ENCODE measurements at places on chromosomes 3 and 15.
A peak's percentile ranks its signal among the peaks of the same experiment; 100 is the strongest.

- no peak for DNase-seq
Measured at GRCh38 chr3:44983484-44983941, 7.5 kb downstream of the EXOSC7 start.

DNA sequence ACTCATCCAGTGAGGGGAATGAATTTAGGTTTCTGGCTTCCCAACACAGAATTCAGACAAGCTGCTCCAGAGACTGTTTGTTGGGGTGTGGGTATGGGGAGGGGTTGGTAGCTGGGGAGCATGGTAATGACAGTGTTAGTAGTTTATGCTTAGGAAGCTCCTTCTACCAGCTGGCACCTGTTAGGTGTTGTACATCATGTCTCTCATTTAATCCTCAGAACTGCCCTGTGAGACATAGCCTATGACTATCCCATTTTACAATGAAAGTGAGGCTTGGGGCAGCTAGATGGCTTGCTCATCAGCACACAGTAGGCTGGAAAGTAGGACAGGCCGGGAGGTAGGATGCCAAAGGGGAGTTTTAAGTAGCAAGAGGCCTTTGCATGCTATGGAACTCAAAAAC is 2.5 kb downstream of the EIF4E3 start:
- no peak for DNase-seq

GRCh38 chr3:111986800-111987199 is 8.0 kb downstream of the ABHD10 start:
- no peak for DNase-seq

GRCh38 chr15:48112242-48112641 is 8.5 kb upstream of the SLC24A5 start:
- no peak for DNase-seq

DNA sequence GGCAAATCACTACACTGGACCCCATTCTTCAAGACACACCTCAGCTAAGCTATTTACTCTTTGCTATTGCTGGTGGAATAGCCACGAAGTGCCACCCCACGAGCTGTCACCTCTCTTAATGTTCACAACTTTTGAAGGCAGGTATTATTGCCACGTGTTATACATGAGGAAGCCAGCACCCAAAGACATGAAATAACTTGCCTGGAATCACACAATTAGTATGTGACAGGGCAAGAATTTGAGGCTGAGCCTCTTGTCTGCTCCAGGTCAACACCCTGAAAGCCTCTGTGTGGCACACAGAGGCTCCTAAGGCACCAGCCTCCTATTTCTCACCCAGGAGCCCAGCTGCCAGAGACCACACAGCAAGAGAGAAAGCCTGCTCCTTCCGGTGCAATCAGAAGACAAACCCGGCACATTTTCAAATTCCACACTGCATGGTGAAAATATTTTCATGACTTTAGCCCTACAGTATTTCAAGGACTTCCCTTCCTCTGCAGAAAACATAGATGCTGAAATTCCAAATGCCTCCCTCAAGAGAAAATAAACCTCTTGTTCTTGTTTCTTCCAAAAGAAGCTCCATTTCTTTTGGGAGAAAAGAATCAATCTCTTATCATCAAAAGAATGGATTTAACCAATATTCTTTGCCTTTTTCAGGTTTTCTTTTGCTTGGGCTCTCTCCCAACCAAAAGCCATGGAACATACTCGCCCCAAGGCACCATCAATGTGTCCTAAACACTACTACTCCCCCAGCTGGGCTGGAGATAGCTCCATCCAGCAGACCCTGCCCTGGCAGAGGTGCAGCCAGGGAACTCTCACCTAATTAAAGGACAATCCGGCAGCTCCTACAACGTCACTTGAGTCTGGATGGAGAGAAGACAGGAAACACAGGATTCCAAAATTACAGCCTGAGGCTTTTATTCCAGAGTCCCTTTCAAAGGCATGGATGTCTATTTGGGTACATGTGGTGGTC is 84.7 kb upstream of the THBS1 start:
- DNase-seq, result no peak

DNA sequence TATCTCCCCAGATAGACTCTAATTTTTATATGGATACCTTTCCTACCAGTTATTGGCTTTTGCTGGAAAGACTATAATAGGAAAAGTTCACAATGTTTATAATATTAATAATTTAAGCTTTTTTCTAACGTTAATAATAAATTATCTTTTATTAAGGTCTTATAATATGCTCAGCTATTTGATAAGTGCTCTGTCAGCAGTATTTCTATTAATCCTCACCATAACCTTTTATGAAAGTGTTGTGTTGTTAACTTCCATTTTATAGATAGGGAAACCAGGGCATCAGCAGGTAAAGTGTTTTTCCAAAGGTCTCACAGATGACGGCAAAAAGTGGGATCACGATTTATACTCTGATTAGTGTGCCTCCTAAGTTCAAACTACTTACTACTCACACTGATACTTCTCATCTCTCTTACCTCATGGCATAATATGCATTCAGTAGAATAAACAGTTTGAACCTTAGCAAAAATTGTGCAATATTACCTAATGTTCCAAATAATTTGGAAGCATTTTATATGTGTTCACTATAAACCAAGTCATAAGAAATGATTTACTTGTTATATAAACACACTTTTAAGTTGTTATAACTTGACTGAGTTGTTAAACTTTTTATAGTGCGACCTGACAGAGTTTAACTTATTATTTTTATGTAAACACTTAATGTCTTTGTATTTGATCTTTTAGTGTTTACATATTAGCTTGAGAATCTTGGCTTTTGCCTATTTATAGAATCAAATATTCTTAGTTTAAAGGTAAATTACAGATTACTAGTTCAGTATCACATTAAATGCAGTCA is 274.9 kb upstream of the DCBLD2 start:
- DNase-seq, result no peak

DNA sequence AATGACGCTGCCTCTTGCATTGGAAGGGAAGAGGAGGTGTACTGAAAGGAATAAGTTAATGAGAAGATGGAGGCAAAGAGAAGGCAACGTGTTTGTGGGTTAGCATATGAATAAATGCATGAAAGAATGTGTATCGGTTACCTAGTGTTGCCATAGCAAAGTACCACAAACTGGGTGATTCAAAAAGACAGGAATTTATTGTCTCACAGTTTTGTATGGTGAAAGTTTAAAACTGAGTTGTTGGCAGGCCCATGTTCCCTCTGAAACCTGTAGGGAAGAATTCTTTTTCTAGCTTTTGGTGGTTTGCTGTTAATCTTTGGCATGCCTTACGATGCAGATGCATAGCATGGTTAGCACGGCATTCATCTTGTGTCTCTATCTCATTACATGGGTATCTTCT is 729.9 kb downstream of the MECOM start:
- no peak for DNase-seq

GRCh38 chr3:54916732-54917131 is 11.1 kb downstream of the LRTM1 start:
- DNase-seq, result no peak

GRCh38 chr15:82851981-82852511 is 42.6 kb downstream of the WHAMM start:
- DNase-seq, result no peak

DNA sequence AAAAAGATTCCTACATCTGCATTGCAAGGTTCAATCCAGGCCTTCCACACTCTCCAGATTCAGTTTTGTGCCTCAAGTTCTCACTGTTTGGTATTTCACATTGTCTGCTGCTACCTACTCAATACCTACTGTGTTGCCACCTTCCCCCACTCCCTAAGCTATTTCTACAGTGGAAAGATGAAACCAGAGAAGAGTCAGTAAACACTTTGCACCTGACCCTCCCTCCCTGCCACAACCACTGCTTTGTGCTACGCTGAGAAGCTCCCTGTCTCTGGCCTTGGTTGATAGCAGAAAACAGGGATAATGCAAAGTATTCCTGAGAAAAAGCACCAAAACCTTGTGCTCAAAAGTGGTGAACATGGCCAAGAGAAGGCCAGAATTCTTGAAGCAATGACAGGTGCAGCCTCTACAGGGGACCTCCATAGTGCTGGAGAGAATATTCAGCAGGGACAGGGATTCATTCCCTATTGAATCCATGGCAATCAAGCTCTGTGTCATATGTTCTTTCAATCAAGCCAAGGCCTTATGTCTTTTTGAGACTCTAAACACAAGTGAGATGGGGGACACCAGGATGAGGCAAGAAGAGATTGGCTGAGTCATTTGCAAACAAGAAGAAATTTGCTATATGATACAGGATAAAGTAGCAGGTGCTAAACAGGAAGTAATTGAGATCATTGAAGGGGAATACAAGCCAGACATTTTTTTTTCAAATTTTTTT is 83.5 kb upstream of the LIPC start:
- DNase-seq, result no peak

- DNase-seq, result no peak
Measured at GRCh38 chr3:44026220-44026865, 215.3 kb upstream of the TOPAZ1 start.

- no peak for DNase-seq
Measured at GRCh38 chr15:76197703-76198455, 113.4 kb downstream of the ETFA start.

DNA sequence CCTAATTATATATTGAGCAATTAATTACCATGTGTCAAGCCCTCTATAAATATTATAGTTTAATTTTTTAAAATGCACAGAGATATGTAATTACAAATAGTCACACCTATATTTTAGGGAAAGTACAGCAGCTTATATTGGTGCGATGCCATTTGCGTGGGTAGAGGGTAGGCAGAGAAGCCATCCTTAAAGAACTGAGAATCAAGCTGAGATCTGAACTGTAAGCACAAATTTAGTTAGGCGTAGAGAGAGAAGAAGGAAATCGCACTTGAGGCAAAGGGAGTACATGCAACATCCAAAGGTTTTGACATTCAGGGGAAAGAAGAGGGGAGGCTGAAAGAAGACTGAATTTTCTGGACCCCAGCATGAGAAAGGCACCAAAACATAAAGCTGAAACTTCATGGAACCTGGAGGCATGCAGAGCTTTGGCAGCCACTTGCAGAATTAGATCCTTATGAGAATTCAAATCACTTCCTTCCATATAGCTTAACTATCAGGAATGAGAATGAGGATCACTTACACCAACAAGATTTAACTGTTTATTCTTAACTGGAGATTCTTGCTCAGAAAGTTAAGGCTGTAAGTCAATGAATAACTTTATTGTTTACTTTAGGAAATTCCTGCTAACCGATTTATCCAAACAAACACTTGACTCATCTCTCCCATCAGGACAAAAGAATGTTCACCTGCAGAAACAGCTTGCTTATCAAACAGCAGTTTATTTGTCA is 114.3 kb downstream of the TGFBR2 start:
- DNase-seq, result no peak

GRCh38 chr15:71083349-71083748 is 31.9 kb upstream of the THSD4 start:
- no peak for DNase-seq

DNA sequence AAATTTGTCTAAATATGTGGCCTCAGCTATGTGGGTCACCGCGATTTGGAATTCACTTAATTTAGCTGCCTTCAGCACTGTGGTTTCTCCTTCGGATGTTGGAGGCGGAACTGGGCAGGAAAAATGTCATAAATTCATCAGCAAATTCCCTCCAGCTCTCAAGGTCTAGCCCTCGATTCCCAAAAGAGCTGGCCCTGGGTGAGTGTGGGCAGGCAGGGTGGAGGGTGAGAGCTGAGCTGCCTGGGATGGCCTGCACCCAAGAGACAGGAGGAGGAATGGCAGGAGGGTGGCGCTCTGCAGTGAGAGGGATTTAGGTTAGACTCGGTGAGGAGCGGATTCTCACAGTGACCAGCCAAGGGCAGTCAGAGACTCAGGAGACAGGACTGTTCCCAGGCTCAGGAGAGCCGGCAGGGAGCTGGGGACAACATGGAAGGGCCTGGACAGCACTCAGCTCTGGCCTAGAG is 57.1 kb downstream of the FEM1B start:
- DNase-seq, result peak; percentile 68

- peak; percentile 72 for DNase-seq
Measured at GRCh38 chr3:183697610-183698317, at the start of gene YEATS2. YEATS2 (plus strand) TSS chr3:183697797; CDS start chr3:183715163, 17,366 bp downstream.

- DNase-seq, result no peak
Measured at GRCh38 chr15:68781217-68781616, 39.5 kb downstream of the ANP32A start.

DNA sequence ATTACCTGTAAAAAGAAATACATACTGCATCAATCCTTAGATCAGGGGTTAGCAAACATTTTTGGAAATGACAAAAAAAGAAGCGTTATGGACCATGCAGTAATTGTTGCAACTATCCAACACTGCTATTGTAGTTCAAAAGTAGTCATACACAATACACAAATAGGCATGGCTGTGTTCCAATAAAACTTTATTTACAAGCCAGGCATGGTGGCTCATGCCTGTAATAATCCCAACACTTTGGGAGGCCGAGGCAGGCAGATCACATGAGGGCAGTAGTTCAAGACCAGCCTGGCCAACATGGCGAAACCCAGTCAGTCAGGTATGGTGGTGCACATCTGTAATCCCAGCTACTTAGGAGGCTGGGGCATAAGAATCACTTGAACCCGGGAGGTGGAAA is 124.8 kb downstream of the DLG1 start:
- no peak for DNase-seq

DNA sequence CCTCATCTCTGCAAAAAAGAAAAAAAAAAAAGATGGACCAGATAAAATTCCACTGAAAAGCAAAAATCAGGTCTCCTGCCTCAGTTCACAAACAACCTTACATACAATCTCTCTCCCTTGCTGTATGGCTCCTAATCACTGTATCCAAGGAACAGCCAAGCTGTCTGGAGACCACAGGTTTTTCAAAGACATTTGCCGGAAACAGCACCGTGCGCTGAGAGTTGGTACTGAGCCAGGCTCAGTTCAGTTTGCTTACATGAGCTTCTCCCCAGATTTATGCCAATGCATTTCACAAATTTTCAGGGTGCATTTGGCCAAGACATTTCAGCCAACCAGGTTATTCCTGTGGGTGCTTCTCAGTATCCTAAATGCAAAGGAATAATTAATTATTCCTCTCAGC is 4.1 kb downstream of the ACP3 start:
- DNase-seq, result no peak

DNA sequence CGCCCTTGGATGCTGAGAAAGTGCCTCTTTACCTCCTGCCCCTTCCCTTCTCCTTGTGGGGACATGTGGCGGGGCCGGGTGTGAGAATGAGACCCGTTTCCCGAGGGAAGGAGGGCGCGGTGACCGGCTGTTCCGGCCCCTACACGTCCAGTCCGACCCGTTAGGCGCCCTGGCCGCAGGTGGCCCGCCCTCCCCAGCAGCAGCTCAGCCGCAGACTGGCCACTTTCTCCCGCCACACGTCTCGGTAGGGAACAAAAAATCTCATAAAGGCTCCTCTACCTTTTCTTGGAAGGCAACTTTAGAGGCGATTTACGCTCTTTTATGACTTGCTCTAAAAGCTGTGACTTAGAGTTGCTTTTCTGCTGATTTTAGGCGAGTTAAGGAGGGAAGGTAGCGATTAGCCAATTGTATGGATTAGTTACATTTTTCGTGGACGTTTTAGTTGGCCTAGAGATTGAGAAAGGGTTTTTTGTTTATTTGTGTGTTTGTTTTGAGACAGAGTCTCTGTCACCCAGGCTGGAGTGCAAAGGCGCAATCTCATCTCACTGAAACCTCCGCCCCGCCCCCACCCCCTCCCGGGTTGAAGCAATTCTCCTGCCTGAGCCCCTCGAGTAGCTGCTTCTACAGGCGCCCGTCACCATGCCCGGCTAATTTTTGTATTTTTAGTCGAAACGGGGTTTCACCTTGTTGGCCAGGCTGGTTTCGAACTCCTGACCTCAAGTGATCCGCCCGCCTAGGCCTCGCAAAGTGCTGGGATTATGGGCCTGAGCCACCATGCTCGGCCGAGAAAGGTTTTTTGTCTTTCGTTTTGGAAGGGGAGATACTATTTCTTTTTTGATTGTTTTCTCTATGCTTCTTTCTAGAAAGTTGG is 8.3 kb upstream of the PGPEP1L start:
- DNase-seq, result no peak

- DNase-seq, result peak; percentile 67
Measured at GRCh38 chr3:71710906-71711494, 14.2 kb downstream of the EIF4E3 start.

GRCh38 chr15:30922480-30923311 is 19.0 kb downstream of the FAN1 start:
- no peak for DNase-seq

Measured in inflammatory macrophage treated with lipopolysaccharide for 1 hour (primary cell).